ENCODE measurements at places on chromosomes 4 and X. TPM values are rescaled to one million over a fixed set of nuclear protein-coding genes. Genes with fewer than 3 reads are reported as not detected.

GLOD5 gene
- not detected for total RNA-seq

- DNase-seq = no peak
- H3K36me3 ChIP-seq = no peaks in the 10 kb centered on the region
- no peaks in the 10 kb centered on the region for H3K27me3 ChIP-seq
Measured at GRCh38 chr4:109655396-109655795, 47.8 kb downstream of the CASP6 start.

DNA sequence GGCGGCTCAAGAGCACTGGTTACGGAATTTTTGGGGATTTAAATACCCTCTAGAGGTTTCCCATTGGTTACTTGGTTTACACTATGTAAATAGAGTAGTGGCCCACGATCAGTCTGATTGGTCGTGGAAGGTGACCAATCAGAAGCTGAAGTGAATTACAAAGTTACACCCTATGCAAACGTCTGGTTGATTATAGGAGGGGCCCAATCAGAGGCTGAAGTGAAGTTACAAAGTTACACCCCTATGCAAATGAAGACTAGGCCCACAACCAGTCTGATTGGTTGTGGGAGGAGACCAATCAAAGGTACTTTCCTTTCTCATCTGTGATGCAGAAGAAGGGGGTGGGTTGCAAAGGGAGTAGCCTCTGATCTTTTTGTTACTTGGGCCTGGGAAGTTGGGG is 45.1 kb upstream of the HSD17B10 start:
- H3K27ac ChIP-seq = no peak overlapping the region
- DNase-seq = peak; percentile 62
- H3K4me3 ChIP-seq = no peak overlapping the region
- H3K4me1 ChIP-seq = peaks cover 4% of the 10 kb centered on the region

RIBC1 gene
- 0.40 TPM for total RNA-seq

TACC3 gene
- total RNA-seq = 22.0 TPM

TEC gene
- total RNA-seq = 0.45 TPM

DNA sequence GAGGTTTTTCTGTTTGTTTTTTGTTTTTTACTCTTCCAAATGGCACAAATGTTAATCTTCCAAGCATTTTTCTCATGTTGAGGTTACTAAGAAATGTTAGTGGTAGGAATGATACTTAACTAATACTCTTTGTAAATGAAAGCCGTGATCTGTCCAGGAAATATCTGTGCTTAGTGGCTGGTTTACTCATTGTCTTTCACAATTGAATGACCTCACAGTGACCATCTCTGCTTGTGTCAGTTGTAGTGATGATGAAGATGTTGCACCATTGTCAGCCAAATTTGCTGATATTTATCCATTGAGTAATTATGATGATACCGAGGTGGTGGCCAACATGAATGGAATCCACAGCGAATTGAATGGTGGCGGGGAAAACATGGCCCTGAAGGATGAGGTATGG is 93.5 kb downstream of the TNIP2 start:
- H3K36me3 ChIP-seq = peaks cover 5% of the 10 kb centered on the region
- H3K4me3 ChIP-seq = no peak overlapping the region
- no peaks in the 10 kb centered on the region for H3K27me3 ChIP-seq
- no peak overlapping the region for H3K27ac ChIP-seq

PLAC1 gene
- total RNA-seq = not detected
